HL-60 (cell line): ENCODE measurements at places on chromosomes 2 and 18.

- no peak for DNase-seq
Measured at GRCh38 chr2:227058888-227059399, 105.1 kb downstream of the COL4A4 start.

DNA sequence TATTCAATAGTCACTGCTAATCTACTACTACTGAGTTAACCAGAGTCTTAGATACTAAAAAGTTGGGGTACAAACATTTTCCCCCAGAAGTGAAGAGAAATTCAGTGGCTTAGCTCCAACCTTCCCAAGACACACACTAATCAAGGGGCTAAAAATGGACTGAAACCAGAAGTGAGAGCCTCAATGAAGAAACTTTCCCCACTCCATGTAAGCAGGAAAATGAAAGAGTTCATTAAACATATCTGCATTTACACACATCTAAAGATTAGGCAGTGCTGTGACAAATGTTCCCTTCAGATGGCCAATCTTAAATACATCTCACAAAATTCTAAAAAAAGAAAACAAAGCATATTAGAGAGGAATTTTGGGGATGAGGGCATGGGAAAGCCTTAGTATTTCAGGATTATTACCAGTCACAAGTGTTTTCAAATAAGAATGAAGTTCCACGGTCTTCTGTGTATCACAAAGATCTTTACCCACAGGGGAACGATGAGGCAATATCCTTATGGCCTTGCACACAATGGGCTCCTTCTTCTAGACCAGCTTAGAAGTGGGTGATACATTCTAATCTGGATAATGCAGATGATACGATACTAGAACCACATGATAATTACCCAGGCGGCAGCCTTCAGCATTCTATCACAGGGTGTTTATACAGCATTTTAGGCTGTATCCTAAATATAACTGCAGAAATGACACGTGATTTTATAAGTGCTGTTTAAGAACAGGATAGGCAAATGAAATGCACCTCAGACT, 17.1 kb downstream of the ANKRD44 start:
- peak; percentile 75 for DNase-seq

DNA sequence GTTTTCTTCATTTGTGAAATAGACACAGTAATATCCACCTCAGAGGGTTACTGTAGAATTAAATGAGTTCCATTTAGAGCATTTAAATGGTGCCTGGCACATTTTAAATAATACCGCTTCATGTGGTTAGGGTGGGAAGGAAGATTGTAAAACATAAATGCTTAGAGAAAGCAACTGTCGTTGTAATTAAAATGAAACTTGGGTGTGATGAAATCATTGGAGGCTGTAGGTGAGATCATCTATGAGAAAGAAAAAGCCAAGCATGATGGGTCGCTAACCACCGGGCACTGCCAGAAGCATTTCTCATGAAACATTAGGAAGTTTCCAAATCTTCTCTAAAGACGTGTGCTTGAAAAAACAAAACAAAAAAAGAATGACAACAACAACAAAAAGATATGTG, 8.2 kb upstream of the SLC39A10 start:
- DNase-seq = peak; percentile 61

DNA sequence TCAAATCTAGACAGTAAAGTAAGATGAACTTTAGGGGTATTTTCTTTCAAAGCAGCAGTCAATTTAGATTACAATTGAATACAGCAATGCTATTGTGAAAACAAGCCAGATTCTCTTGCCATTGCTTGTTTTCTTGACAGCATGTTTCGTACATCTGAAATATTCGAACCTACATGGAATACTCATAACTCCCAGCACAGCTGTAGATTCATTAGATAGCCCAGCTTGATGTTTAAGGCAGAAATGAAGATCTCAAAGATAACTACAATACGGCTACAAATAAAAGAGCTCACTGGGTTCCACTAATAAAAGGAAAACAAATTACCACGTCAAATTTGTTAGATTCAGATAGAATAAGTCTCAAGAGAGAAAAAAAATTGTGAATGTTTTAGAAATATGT, 208.8 kb downstream of the WDPCP start:
- DNase-seq = no peak

- no peak for DNase-seq
Measured at GRCh38 chr18:77055429-77056300, 76.9 kb downstream of the MBP start.
